ENCODE measurements at places on chromosomes 16 and 17.

GRCh38 chr17:76083536-76084182 lies 4.7 kb downstream of the ZACN start:
- DNase-seq = no peak

DNA sequence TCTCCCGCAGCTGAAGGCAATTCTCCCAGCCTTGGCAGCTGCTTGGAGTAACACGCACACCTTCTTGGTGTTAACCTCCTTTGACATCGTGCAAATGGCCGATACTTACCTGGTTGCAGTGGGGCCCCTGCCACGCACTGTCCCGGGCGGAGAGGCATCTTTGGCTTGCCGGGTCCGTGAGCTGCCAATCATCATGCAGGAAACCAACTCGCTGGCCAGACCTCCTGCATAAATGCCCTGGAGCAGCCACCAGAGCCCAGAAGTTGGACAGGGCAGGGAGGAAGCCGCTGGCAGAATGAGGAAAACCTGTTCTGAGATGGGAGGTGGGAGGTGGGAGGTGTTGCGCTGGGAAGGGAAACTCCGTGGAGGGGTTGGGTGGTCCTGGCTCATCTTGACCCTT lies 41.7 kb upstream of the CREBBP start:
- DNase-seq = no peak

- no peak for DNase-seq
These were observed 6.4 kb upstream of the PRR14 start for GRCh38 chr16:30644334-30644830.

DNA sequence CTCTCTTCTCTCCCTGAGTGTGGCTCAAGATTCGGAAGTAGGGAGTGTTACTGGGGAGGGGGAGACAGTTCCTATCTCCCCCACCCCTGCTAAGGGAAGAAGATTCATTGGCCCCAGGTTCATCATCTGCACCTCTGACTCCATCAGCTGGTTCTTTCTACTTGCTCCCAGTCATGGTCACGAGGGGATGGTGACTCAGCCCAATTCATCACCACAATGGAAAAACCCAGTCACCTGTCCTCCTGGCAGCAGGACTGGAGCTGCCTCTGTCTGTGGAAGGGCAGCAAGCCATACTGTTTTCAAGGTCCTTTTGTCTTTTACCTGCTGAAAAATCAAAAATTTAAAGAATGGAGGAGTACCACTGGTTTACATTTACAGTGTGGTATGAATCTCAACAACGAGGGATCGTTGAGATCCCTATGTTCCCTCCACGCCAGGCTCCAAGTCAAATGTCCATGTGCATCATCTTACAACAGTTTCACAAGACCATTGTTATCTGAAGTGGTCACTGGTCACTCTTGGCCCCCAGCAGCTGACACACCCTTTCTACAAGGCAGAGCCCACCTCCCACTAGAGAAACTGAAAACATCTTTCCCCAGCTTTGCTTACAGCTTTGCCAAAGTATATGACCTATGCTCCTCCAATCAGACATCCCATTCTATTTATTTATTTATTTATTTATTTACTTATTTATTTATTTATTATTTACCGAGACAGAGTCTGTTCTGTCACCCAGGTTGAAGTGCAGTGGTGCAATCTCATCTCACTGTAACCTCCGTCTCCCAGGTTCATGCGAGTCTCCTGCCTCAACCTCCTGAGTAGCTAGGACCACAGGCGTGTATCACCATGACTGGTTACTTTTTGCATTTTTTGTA lies 40.4 kb upstream of the NDRG4 start:
- DNase-seq = peak; percentile 92

DNA sequence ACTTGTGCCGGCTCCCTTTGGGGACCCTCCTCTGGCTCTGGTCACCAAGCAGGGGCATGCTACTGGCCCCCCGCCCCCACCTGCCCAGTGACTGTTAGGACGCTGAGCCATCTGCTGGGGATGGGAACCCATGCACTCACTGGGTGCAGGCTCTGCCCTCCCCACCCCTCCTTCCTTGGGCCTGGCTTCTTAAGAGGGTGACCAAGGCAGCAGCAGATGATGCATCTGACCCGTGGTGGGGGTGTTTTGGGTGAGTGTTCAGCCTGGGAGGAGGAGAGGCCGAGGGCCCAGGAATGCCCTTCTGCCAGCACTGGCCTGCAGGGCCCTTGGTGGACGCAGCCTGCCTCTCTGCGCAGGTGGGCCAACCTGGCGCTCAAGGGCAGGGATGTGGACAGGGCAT lies 19.2 kb upstream of the MTSS2 start:
- peak; percentile 77 for DNase-seq

- peak; percentile 35 for DNase-seq
These were observed 16.2 kb upstream of the RMI2 start for GRCh38 chr16:11329071-11329491.

- no peak for DNase-seq
These were observed 38.1 kb downstream of the HYDIN start for GRCh38 chr16:71192387-71192786.

DNA sequence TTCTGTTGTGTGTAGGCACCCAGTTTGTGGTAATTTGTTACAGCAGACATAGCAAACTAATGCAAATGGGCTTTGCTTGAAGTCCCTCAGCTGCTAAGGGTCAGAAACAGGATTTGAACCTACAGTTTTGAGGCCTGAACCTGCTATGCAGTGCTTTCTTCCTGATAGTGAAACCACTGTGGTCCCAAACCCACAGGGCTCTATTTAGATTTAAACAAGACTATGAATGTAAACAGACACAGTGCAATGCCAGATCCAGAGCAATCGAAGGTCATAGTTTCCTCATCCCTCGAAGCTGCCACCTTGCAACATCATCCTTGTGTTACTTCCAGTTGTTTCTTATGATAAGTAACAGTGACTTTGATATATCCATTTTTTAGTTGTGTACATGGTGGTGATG lies 630.2 kb downstream of the WWOX start:
- DNase-seq = no peak

GRCh38 chr17:5078106-5079028 lies at the start of gene ZFP3:
TSS of gene ZFP3 (plus strand) at chr17:5078467. CDS start at chr17:5091505, 13,038 bp downstream.
- DNase-seq = peak; percentile 77

DNA sequence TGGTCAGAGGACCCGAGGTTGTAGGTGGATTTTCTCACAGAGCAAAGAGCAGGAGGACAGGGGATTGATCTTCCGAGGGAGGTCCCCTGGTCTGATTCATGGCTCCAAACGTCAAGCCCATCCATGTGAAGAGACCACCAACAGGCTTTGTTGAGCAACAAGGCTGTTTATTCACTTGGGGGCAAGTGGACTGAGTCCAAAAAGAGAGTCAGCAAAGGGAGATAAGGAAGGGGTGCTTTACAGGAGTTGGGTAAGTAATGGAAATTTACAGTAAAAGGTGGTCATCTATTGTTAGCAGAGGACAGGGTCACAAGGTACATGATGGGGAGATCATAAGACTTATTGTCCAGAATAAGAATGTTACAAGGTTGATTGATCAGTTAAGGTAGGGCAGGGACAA lies 2285.8 kb downstream of the TP53TG3F start:
- DNase-seq = no peak

DNA sequence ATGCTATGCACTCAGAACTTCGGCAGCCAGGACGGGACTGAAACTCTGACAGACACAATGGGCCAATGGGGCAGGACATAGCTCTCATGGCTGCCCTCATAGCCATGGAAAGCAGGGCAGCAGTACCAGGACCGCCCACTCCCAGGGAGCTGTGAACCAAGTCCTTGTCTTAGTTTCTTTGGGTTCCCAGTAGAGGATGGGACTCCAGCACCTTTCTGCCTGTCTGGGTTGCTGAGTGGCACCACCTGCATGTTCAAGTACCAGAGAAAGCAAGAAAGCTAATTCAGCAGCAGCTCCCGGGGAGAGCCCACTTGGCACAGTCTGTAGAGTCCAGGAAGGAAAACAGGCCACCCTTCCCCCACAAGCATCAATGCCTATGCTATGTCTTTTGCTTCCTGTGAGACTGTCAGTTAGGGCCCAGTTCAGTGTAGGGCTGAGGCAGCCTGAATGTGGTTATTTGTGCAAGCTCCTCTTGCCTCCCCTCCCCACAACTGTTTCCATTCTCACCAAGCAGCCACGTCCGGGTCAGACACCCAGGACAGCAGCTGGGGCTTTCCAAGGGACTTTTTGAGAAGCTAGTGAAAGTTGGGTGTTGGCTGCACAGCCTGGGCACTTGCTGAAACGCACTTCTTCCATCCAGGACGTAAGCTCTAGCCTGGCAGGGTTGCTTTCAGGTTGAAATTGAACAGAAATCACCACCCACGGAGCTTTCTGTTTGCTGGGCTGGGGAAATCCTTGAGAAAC lies 7.8 kb downstream of the SUPT4H1 start:
- DNase-seq = peak; percentile 30

DNA sequence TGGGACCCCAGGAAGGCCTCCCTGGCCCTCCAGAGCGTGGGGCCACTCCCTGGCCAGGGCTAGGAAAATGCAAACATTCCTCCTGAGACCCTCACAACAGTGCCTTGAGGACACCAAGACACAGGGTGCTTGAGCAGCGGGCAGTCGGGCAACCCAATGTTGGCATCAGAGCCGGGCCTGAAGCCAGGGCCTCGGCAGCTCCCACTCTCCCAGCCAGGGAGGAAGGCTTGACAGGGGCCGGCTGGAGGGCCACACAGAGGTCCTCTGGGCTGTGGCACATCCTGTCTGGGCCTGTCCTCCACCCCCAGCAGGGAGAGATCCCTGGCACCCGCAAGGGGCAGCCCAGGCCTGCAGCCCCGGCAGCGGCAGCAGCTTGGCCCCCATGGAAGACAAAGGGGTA lies 12.3 kb upstream of the KRT17 start:
- DNase-seq = no peak

DNA sequence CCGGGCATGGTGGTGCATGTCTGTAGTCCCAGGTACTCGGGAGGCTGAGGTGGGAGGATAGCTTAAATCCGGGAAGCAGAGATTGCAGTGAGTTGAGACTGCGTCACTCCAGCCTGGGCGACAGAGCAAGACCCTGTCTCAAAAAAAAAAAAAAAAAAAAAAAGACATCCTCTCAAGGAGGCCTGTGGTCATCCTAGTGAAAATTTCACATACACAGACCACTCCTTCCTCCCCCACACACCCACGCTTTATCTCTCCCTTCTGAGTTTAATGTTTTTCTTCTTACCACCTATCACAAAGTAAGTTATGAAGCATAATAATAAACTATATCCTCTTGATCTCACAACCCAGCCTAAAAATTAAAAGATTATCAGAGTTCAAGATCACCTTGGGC lies 1.3 kb upstream of the NOL11 start:
- DNase-seq = no peak

DNA sequence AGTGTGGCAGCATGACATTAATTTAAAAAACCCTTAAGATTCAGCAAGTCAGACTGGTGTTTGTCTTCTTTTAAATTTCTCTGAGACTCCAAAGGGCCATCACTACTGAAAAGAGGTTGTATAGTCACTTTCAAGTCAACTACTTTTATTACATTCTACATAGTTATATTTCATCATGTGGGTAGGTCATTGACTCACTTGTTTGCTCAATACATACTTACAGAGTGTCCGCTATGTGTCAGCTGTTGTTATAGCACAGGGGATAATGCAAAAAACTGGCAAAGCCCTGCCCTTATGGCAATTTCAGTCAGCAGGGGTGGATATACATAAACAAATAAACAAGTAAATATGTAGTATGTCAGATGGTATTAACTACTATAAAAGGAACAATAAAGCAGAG lies 2.5 kb upstream of the MYH4 start:
- no peak for DNase-seq

GRCh38 chr16:8963010-8963820 lies 491 bp downstream of the USP7 start:
- peak; percentile 8 for DNase-seq

- DNase-seq = no peak
These were observed 15.2 kb downstream of the BCAR1 start for GRCh38 chr16:75236232-75236631.

DNA sequence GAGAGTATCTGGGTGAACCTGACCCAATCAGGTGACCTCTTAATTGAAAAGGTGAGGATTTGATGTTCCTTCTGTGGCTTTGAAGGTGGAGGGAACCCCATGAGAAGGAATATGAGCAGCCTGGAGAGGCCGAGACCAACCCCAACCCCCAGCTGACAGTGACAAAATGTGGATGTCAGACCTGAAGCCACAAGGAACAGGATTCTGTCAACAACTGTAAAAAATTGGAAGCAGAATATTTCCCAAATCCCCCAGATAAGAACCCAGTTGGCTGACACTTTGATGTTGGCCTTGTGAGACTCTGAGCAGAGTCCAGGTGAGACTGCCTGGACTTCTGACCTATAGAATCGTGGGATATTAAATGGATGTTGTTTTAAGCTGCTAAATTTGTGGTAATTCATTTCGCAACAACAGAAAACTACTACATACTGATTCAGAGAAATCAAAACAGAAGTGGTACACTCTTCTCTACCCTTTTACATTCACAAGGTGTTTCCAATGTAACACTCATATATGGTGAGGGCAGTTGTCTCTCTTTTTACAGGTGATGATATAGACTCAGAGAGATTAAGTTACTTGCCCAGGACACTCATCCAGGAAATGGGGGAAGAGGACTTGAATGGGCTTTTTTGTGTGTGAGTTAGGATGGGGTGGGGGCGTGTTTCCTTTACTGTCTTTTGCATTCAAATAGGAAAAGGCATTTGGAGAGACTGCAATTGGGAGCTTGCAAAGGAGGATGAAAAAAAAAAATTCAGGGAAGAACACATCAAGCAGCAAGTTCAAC lies 29.8 kb upstream of the SALL1 start:
- no peak for DNase-seq

DNA sequence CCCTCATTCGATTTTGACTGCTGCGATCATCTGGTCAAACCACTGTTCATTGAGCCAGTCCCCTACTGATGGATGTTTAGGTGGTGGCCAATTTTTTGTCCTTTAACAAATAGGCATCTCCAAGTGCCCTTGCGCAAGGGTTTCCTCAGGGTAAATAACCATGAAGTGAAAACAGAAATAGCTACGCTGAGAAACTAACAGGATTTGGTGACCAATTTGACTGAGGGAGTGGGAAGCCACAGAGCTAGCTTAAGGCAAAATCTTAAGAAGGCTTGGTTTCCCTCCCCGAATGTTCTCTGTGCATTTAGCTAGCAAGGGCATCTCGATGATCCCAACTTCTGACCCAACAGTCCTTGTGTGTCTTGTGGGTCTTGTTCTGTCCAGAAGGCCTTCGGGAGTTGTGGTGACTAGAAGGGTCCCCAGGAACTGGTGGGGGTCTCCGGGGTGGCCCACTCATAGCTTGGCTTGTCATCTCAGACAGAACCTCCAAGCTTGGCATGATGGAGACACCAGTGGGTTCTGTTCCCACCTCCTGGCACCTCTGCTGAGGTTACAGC lies 117.2 kb downstream of the SOCS1 start:
- peak; percentile 73 for DNase-seq

DNA sequence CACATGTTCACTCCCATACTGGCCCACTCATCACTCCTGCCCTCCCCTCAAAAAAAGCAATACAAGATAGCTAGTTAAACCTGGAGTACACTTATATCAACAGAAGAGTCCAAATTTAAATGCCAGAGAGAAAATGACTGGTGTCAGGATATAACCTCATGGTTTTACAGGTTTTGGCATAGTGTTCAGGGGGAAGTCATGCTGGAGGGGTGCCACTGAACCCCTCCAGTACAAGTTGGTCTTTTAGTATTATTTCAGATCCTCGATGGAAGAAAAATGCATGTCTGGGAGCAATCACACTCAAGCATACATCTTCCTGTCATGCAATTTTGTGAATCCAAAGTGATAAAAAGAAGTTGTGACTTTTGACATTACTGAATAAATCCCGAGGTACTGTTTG lies 10.5 kb downstream of the NACA2 start:
- no peak for DNase-seq

- DNase-seq = no peak
These were observed 43.5 kb downstream of the SNX29 start for GRCh38 chr16:12020009-12020408.

GRCh38 chr17:68981288-68981687 lies 26.1 kb upstream of the ABCA8 start:
- DNase-seq = peak; percentile 84
